ENCODE measurements at places on chromosomes 7 and 10.

GRCh38 chr7:152851326-152851725 lies 91.8 kb downstream of the ACTR3B start:
- no peak for DNase-seq

- DNase-seq: no peak
These were observed 44.3 kb downstream of the PFKP start for GRCh38 chr10:3111621-3112163.

GRCh38 chr10:86371691-86372090 lies 5.1 kb upstream of the GRID1 start:
- DNase-seq: no peak

DNA sequence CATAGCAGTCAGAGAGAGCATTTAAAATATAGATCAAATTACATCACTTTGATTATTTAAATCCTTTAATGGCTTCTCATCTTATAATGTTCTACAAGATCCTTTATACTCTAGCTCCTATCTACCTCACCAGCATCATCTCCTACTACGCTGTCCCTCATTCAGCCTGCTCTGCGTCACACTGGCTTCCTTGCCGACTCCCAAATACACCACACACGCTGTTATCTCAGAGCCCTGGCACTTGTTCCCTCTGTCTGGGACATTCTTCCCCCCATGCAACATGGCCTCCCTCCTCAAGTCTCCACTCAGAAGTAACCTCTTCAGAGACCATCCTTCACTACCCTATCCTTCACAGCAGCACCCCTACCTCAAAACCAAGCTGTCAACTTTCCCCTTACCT lies 46.7 kb downstream of the RNLS start:
- no peak for DNase-seq

GRCh38 chr7:130112093-130112492 lies 41.8 kb downstream of the KLHDC10 start:
- DNase-seq: no peak

DNA sequence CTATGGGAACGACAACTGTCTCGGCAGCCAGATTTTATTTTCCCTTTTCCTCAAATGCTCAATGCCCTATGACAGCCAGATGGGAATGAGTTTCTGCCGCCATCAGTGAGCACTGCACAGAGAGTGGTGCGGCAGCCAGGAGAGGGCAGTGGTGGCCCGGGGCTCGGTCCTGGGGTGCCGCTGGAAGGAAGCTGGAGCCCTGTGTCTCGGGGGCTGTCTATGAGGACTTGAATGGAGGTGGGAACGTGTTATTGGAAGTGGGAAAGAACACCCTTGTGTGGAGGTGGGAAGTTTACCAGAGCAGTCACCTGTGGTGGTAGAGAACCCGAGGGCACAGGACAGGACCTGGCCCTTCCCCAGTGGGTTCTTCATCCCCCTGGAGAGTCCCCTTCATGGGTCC lies 35.8 kb downstream of the JAKMIP3 start:
- DNase-seq: no peak

DNA sequence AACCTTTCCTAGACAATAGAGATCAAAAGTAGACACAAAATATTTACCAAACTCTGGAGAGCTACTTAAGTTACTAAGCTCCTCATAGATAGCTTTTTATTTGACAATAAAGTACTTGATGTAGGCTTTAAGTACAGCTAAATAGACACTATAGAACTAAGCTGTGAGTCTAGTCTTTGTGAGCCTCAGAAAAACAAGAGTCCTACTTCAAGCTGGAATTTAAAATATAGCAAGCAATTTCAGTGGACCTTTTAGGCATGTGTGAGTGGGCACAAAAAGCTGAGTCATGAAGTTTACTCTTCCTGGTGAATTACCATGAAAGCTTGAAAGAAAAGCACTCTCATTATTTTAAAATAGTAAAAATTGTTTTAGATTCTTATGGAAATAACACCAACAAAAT lies 76.1 kb downstream of the ADD3 start:
- DNase-seq: no peak

GRCh38 chr7:44769776-44770294 lies 21.2 kb downstream of the ZMIZ2 start:
- peak; percentile 77 for DNase-seq

- DNase-seq: no peak
These were observed 78.8 kb upstream of the FAM180A start for GRCh38 chr7:135827391-135827790.

- DNase-seq: no peak
These were observed 89.3 kb upstream of the PITRM1 start for GRCh38 chr10:3261921-3262320.

DNA sequence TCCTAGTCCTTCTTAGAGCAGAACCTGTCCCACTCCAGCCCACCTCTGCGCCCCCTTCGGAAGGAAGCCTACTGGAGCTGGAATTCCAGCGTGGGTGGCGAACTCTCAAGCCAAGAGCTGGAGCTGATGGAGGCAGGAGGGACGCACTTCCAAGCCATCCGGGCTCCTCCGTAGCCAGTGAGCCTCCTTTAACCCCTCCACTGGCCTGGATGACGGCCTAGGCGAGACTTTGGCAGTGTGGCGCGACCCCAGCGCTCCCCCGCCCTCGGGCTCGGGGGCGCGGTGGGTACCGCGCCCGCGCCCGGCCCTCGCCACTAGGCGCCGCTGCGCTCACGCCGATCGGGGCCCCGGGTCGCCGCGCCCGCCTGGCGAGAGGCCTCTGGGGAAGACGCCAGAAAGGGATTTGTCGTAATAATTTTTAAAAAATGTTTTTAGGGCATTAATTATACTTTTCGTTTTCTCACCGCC lies 5.1 kb upstream of the EMX2 start:
- DNase-seq: peak; percentile 80
